Panc1 (cell line): ENCODE measurements at places on chromosomes 16 and 17.

DNA sequence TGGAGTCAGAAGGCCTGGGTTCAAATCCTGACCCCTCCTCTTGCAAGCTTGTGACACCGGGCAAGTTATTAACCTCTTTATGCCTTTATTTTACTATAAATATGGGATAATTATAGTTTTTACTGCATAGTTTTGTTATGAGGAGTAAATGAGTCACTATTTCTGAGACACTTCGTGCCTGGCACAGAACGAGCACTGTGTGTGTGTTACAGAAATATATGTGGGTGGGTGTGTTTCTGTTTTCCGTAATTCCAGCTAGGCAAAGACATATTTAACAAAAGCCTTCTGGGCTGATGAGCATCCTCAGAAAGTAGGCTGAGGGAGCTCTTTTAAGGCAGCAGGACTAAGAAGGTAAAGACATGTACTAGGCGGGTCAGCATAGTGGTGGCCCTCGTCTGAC is 417.9 kb downstream of the MAF start:
- DNase-seq: no peak

DNA sequence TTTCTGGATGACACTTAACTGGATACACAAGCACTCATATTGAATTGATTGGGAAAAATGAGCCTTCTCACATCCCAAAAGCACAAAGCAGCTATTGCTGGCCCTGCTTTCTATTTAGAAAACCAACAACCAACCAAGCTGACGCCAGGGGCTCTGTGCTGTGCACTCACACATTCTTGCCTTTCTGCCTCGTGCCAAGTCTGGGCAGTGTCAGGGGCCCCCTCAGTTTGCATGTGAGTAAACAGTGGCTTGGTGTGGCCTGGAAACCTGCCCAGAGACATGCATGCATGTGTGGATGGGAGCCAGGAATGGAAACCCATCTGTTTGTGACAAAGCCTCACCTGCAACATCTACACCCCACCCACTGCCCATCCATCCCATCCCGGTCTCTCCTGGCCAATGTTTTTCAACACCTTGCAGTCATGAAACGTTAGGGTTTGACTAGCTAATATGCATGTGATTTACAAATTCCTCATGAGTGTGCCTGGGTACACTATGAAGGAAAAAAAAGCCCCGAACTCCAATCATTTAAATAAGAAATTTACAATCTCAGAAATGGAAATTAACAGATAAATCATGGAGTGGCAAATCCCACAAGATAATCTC is 20.4 kb downstream of the MIEF2 start:
- no peak for DNase-seq

DNA sequence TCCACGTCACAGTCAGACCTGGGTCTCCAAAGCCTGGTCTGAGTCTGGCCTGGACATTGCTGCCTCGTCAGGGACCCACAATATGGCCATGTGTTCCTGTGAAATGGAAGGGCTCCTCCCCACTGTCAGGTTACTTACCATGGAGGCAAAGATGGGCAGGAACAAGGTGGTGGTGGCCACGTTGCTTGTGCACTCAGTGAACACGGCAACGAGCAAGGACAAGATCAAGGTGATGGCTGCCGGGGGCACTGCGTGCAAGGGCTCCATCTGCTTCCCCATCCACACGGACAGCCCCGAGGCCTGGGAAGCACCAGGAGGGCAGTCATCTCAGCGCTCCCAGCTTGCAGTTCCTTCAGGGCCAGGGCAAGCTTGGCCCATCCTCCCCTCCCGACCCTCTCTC is 22.5 kb downstream of the SLC13A5 start:
- no peak for DNase-seq

- DNase-seq: no peak
Measured at GRCh38 chr16:19783363-19784182, 65.5 kb downstream of the IQCK start.

DNA sequence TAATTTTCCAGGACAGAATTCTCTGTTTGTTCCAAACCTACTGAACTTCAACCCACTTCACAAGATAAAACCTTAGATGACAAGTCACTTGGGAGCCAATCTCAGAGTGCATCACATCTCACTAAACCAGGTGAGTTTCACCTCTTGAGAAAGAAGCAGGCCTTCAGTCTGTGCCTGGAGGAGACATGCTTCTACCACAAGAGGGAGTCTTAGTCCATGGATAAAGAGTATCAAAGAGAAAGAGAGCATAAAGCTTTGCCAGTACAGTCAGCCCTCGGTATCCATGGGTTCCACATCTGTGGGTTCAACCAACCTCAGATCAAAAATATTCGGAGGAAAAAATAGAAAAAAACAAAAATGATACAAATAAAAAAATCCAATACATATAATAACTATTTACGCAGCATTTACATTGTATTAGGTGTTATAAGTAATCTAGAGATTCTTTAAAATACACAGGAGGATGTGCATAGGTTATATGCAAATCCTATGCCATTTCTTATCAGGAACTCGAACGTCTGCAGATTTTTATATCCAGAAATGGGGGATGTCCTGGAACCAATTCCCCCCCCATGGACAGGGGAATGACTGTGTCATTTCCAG is 37.7 kb downstream of the DUSP14 start:
- DNase-seq: peak; percentile 13

DNA sequence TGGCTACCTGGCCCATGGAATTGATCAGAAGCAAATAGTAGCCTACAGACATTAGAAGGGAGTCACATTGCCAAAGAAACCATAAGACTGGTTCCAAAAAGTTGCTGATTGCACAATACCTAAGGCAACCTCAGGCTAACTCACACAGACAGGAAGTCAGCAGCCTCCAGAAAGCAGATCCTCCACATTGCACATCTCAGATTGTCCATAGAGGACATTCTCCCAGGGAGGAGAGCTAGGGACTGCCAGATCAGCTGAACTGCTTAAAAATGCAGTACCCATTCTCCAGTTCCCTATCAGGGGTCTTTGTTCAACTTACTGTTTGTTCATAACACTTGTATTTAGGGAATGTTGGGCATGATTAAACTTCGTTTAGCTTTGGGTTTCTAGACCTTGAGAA is 4.2 kb downstream of the CCL3 start:
- no peak for DNase-seq

DNA sequence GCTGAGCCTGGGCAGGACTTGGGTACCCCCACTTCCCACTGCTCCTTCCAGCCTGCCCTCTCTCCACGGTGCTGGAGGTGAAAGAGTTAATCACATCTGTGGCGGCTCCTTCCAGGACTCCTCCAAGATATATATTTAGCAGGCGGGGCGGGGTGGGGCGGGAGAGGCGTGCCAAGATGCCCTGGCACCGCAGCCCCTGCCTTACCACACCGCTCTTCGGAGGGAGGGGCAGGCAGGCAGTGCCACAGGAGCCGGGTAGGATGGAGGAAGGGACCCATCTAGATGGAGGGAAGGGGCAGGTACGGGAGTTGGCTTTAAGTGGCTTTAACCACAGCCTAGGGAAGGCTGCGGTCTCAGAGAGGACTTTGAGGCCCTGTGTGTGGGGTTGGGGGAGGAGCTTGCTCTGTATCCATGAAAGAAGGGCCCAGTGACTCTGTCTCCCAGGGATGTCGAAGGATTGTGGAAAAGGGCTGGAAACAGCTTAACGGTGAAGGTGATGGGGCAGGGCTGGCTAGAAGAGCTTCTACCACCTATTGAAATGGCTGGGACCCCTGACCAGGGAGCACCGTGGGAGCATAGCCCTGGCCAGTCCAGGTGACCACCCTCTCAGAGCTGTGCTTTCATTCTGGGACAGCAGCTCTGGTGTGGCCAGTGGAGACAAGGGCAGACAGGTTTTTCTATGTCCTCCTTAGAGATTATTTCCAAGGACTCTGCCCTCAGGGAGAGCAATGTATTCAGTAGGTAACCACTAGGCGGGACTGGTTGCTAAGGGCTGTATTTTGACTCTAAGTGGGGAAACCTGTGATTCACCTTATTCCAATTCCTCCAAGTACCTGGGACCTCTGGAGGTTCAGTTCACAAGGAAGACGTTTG is 13.0 kb downstream of the GPR142 start:
- no peak for DNase-seq

GRCh38 chr16:14394834-14395233 is 235.2 kb downstream of the PARN start:
- DNase-seq: no peak

DNA sequence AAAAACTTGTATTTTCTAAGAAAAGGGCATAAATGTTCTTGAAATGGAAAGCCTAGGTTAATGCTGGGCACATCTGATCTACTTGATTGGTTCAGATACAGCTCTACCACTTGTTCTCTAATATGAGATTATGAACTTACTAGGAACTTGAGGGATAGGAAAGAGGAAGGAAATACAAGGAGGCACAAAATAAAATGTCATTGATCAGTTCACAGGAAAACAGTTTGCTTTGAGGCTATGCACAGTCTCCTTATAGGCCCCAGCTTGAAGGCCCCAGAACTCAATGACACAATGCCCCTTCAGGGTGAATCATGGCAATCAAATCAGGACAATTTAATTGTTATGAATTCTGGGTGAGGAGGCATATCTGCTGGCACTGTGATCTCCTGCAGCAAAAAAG is 27.1 kb downstream of the NXPH3 start:
- no peak for DNase-seq

DNA sequence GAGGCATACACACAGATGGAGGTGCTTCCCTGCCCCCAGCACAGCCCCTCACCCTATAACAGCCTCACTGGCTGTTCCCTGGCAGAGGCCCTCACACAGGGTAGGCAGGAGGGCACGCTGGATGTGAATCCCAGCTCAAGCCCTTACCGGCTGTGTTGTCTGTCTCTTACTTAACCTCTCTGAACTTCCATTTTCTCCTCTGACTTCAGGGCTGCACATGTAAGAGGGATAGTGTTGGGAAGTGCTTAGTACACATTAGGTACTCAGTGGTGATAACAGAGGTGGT is 24.6 kb upstream of the EIF1 start:
- no peak for DNase-seq

- DNase-seq: no peak
Measured at GRCh38 chr16:77250400-77250799, 51.2 kb downstream of the SYCE1L start.

GRCh38 chr16:84281074-84281473 is 13.6 kb upstream of the WFDC1 start:
- no peak for DNase-seq

- DNase-seq: no peak
Measured at GRCh38 chr16:50266337-50267091, at the start of gene ADCY7. ADCY7 (plus strand) TSS chr16:50266551; CDS start chr16:50288180, 21,629 bp downstream.

DNA sequence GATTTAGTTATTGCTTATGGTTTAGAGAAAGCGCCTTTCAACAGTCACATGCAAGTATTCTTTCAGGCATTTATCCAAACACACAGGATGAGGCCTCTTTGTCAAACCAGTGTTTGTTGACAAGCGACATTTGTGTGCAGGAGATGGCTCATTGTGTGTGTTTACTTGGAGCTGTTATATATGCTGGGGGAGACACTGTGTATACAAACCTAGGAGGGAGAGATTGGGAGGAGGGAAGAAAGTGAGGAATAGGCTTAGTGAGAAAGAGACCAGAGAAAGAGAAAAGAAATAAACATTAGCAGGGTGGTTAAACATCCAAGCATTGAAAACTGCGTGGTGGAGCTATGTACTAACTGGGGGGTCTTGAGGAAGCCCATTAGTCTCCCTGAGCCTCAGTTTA is 437.6 kb downstream of the MAF start:
- DNase-seq: no peak

- no peak for DNase-seq
Measured at GRCh38 chr16:85151603-85152413, 39.5 kb upstream of the CIBAR2 start.

DNA sequence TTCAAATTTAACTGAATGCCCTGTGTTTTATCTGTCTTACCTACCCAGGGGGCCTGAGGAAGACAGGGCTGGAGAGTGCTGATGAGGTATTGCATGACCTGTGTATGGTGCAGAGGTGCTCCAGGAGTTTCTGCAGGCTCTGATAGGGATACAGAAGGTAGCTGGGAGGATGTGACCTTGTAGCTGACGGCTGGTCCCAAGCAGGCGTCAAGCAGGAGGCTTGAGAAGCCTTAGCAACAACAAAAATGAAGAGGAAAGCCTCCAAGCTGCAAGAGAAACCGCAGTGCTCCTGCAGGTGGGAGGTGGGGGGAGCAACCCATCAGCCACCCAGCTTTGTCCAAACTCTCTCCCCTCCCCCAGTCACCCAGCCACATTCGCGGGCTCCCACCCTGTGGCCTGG is 40.4 kb downstream of the LAT start:
- no peak for DNase-seq

DNA sequence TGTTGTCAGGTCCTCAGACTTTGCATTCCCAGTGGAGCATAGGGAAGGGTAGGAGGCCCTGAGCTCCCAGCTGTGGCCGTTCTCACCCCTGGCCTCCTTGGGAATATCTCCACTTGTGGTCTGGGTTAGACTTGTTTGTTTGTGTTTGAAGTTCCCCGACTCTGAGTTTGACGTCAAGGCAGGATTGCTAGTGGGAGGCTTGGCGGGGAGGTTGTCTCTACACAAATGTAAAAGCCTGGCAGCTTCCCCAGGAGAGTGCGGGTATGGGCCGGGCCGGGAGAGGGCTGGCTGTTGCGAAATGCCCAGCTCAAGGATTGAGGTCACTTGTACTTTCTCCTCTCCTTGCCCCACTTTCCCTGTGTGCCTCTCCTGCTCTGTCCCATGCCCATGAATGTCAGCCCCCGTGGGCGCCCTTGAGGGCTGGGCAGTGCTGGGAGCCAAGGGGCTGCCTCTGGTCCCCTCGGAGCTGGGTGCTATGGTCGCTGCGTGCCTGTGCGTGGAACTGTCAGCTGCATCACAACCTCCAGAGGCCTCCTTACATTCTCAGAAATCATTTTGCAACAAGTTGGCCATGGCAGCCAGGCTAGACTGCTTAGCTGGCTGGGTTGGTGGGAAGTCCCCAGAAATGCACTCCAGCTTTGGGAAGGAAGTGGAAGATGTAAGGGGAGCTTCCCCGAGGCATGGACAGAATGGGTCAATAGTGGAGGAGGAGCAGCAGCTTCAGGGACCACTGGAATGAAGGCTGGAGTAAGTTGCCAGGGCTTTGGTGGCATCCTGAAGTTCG is 84.3 kb downstream of the KSR1 start:
- no peak for DNase-seq

DNA sequence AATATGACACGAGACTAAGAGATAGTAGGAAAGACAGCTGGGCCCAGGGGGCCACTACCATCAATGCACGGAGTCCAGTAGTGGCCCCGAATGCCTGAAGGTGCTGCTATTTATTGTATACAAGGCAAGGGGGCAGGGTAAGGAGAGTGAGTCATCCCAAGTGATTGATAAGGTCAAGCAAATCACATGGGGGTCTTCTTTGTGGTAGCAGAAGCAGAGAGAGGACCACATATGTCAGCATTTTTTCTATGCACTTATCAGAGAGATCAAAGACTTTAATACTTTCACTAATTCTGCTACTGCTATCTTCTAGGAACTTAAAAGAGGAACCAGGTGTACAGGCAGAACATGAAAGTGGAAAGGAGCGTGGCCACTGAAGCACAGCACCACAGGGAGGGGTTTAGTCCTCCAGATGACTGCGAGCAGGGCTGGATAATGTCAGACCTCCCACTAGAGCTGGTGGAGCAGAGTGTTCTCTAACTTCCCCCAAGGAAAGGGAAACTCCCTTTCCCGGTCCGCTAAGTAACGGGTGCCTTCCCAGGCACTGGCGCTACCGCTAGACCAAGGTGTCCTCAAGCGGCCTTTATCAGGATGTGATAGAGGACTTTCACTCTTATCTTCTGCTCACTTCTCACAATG is 26.4 kb upstream of the ARL4D start:
- no peak for DNase-seq

GRCh38 chr17:17004251-17004996 is 32.5 kb upstream of the TNFRSF13B start:
- no peak for DNase-seq

- DNase-seq: no peak
Measured at GRCh38 chr17:56917559-56918296, 3.9 kb upstream of the TRIM25 start.
